ENCODE measurements at places on chromosomes 2 and 18.

GRCh38 chr2:2244508-2244907, 86.6 kb downstream of the MYT1L start:
- no peak for DNase-seq

DNA sequence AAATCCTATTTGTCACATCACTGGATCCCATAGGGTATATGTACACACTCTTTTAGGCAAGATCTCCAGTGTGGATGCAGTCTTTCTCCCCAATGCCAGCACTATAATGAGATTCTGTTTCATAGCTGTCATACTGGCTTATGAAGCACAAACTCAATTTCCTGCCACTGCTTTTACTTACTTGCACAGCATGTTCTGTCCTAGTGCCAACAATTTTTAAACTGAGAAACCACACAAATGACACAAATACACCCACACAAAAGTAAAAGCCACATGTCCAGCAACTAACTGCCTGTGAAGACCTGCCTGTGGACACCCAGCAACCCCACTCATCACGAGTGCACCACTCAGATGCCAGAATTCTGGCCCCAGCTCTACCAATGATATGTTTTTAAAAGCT, 29.6 kb upstream of the RNU4ATAC start:
- no peak for DNase-seq

DNA sequence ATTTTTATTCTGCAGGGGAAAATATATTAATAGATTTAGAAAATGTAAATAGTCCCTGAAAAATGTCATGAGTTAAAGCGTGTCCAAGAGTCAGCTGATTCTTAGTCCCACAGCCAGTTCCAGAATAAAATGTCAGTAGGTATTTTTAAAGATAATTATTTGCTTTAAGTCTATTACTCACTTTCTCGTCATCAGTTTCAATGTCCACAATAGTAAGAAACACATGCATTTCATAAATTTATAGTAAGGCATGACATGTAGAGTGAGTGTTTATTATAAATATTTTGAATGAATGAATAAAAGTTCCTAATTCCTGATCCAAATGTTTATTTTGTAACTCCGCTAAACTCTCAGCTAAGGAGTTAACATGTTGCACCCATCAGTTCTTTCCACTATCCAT, 1044.0 kb upstream of the PIK3C3 start:
- DNase-seq: no peak

- DNase-seq: no peak
These were observed 94.9 kb downstream of the SLC4A3 start for GRCh38 chr2:219722276-219722879.

GRCh38 chr2:221304916-221305315, 267.2 kb downstream of the EPHA4 start:
- DNase-seq: no peak

DNA sequence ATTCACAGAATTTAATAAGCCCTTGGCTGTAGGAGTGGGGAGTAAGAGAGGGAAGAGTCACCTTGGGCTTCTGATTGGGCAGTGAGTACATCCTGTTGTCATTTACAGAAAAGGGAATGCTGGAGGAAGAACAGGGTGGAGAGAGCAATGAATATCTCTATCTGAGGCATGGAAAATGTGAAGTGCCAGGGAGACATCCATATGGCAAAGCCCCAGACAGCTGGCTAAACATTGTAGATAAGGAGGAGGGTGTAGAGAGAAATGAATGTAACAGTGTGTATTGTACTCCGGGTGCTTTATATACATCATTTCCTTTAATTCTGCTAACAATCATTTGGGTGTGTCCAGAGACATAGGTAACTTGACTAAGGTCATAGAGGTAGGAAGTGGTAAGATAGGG, 103.5 kb downstream of the UPP2 start:
- no peak for DNase-seq

DNA sequence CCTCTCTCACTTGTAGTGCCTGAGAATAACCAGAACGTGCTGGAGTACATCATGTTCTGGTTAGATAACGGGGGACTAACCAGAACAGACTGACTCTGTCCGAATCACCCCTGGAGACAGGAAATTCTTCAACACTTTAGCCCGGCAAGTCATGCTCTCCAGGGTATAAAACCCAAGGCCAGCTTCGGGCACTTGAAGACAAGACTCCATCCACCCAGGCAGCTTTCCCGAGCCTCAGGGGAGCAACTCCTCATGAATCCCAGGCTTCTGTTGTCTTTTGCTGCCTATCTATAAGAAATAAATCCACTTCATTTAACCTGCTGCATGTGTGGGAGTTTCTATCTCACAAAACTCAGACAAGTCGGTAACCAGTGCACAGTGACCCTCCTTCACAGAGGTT, 99.6 kb downstream of the KCNF1 start:
- DNase-seq: no peak

DNA sequence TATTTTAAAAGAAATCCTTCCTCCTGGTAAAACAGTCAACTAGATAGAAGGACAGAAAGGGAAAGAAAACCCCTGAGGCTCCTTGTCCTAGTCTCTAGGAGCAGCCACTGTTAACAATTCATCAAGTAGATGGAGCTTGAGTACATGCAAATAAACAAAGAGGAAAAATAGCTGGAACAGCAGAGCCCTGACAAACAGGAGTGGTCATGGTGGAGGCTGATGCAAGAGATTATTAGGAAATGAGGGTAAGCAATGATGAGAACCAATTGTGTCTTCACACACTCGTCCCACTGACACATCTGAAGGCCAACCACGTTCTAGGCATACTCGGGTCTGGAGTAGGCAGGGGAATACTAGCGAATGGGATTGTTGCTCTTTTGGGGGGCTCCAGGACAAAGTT, 9.2 kb downstream of the DLGAP1 start:
- DNase-seq: no peak

- DNase-seq: no peak
These were observed 57.6 kb downstream of the ACKR3 start for GRCh38 chr2:236627193-236627592.

DNA sequence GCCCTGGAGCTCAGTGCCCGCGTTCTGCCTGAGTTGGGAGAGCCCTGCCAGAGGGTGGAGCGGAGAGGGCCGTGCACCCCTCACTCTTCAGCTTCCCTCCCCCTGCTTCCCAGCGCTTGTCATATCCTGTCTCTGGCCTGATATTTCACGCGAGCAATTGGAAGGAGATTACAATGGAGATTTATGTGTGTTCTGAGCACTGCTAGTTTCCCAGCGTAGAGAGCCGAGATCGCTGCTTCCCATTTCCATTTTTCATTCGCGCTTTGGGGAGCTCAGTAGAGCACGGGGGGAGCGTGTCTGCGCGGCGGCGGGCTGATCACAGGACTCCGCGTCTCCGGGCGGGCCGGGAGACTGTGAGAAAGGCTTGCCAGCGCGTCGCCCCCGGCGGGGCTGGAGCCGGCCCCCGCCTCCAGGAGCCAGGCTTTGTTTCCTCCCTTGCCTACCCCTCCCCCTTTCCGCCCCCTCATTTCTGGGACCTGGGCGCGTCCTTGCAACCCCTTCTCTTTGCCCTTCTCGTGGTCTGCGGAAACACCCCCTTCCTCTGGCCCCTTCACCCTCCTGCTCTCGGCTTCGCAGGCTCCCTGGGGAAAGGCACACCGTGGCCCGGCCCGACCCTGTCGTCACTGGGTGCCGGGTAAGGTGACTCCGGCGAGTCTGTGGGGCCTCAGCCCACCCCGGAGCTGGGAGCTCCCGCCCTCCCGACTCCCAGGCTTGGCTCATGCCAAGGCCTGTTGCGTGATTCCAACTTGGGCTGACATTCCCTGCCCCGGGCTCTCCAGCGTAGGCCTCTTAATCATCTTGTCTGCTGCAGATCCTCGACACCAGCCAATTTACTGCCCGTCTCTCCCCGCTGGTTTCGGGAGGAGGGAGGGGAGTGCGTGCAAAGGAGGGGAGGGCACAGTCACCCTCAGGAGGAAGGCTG, 5.8 kb downstream of the DLX2 start:
- no peak for DNase-seq

GRCh38 chr18:78768656-78769501, 210.7 kb upstream of the SALL3 start:
- DNase-seq: no peak

DNA sequence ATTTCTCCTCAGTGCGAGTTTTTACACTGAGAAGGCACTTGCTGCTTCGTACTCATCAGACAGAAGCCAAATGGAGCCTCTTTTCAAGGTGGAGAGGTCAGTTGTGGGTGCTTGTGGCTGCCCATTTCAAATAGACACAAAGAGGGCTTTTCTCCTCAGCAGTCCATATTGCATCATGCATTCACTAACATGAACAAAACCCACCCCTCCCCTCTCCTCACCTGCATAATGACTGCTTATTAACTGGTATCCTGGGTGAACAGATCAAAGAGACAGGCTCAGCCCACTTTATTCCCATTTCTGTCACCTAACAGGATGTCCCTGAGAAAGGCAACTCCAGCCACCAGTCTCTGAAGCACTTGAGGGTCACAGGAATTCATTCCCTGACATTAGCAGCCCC, 28.9 kb downstream of the KLF7 start:
- DNase-seq: no peak

DNA sequence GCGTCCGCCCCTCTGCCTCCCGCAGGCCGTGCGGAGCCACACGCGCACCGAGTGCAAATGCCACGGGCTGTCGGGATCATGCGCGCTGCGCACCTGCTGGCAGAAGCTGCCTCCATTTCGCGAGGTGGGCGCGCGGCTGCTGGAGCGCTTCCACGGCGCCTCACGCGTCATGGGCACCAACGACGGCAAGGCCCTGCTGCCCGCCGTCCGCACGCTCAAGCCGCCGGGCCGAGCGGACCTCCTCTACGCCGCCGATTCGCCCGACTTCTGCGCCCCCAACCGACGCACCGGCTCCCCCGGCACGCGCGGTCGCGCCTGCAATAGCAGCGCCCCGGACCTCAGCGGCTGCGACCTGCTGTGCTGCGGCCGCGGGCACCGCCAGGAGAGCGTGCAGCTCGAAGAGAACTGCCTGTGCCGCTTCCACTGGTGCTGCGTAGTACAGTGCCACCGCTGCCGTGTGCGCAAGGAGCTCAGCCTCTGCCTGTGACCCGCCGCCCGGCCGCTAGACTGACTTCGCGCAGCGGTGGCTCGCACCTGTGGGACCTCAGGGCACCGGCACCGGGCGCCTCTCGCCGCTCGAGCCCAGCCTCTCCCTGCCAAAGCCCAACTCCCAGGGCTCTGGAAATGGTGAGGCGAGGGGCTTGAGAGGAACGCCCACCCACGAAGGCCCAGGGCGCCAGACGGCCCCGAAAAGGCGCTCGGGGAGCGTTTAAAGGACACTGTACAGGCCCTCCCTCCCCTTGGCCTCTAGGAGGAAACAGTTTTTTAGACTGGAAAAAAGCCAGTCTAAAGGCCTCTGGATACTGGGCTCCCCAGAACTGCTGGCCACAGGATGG, 7.1 kb upstream of the WNT10A start:
- no peak for DNase-seq

GRCh38 chr2:192735447-192735846, 540.7 kb upstream of the TMEFF2 start:
- no peak for DNase-seq

DNA sequence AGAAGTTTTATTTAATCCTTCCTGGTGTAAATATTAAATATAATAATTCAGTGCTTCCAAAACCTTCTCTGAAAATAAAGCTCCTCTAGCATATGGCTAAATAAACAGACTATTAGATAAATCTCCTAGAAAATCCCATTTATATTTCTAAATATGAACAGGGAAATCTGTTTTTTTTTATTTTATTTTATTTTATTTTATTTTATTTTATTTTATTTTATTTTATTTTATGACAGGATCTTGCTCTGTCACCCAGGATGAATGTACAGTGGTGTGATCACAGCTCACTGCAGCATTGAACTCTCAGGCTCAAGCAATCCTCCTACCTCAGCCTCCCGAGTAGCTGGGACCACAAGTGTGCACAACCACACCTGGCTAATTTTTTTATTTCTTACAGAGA, 673.5 kb downstream of the IRS1 start:
- DNase-seq: no peak

DNA sequence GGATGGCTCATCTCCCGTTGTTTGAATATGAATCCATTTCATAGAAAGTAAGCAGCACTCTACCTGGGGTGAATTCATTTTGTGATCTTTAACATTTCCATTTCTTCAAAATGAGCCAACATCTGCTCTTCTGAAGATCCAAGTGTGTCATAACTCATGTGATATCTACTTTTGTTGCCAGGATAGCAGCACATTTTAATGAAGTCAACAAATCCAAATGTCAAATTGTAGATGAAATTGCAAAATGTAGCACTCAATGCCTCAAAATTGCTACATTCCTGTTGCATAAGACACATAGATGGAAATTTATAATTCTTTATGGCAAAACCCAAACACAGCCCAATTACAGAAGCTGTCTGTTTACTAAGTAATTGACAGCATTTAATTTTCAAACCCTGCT, 360.7 kb downstream of the TMX3 start:
- no peak for DNase-seq

DNA sequence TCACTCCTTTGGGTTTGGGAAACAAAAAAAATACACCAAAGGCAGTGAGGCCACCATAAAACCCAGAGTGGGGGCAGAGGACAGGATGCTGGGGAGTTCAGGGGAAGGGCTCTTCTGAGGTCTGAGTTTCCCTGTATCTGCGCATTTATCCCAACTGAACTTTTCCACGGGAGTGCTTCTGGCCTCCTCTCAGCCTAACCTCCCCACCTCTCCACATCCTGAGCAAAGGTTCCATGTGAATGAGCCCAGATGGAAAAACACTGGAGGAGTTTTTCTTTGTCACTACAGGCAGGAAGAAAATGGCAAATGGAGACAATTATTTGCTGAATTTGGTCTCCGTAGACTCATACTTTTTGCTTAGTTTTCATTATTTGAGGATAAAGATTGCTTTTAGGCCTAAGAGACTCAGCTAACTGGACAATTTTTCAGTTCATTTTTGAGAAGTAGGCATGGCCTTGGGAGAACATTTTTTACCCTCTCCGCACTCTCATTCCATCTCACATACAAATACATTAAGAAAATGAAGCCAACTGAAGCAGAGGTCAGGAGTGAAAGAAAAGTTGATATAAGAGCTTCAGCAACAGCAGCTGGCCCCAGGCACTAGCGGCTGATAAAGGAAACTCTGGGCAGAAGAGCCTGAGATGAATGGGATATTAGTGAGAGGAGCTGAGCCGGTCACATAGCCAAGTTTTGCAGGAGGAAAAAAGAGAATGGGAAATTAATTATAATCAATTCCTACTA, 82.6 kb upstream of the CYP1B1 start:
- DNase-seq: no peak

- no peak for DNase-seq
These were observed 163.7 kb upstream of the RMP24 start for GRCh38 chr18:35808796-35809195.

DNA sequence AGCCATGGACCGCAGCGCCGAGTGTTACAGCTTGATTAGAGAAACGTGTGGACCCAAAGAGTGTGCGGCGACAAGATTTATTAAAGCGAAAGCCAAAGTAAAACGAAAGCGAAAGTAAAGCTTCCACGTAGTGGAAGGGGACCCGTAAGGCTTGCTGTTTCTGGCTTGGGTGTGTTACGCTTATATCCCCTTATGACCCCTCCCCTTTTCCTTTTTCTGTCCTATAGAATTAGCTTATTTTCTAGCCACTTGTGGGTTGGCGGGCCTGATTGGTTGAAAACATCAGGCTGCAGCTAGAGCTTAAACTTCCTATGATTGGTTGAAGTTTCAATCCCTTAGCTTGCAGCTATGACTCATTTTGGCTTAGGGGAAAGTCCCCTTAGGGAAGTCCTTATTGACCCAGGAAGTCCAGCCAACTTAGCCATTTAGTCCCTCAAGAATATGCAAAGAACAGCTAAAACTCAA, 969.7 kb downstream of the DCDC2C start:
- DNase-seq: no peak

GRCh38 chr2:8525582-8526402, 156.1 kb upstream of the ID2 start:
- no peak for DNase-seq
